ENCODE measurements at places on chromosomes 2 and 18. TPM values are rescaled to one million over a fixed set of nuclear protein-coding genes. Genes with fewer than 3 reads are reported as not detected.

DNA sequence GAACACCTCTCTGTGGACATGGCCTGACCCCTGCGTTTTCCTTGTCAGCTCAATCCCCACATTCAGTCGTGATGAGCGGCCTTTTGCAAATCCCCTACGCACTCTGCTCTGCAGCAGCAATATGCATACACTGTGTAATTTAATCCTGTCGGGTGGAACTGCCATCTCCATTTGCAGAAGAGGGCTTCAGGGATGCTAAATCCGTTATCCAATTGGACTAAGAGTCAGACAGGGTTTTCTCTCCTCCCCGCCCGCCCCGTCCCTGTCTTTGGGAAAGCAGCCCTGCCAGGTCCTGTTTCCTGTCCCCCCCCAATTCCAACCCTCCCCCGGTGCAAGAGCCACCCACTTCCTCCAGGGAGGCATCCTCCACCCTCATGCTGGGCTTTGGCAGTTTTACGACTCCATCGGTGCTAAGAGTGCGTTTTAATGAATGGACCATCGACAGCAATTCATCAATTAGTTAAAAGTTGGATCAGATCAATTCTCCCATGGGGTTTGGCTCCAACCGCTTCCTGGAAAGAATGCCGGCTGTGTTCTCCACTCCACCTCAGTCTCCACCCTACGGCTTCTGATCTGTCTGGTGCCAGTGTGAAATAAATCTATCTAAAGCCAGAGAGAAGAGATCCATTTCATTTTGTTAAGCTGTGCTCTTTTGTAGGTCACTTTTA is 53.5 kb upstream of the ASAP2 start:
- no peak for DNase-seq

DNA sequence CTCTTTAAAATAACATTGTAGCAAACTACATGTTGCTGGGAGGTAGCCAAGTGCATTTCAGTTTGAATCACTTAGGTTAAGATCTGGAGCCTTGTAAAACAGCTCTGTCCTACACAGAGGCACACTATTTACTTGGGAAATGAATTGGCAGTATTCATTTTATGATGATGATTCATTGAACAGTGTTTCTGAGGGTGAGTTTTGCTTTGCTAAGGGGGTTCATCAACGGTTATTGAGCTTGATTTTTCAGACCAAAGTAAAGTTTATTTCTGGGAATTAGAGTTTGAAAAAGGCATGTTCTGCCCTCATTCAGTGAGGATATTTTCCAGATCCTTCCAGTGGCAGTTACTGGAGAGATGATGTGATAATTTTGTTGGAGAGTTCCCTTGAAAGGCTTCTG is 55.6 kb downstream of the CCDC85A start:
- DNase-seq: peak; percentile 47

DNA sequence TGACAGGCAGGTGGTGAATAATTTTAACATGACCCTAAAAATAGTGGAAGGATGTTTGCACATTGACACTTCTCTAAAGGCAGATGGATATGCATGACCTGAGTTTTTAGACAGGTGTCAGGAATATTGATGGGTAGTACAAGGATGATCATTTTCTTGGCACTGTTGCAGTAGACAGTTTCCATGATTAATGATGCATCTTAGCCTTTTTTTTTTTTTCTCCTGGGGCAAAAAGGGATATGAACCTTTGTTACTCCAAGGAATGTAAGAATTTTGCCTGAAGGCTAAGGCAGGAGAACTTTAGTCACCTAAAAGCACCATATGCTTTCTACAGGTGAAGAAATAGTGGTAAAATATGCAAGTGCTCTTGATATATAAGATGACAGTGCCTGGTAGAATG is 136.3 kb upstream of the CAVIN2 start:
- DNase-seq: no peak

DNA sequence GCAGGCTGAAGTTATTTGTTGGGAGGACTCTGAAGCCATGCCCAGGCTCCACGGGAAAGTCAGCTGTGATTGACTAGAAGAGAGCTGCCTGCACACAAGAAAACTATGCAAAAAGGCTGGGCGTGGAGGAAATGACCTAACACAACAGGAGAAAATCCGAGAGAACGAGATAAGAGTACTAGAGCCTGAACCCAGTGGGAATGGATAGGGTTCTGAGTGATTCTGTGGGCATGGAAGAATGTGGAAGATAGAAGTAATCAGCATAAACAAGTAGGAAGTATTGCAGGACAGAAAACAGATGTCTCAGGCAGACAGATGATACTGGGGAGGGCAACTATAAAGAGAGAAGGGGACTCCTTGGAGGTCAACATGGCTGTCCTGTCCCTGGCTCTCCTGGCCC is 12.1 kb upstream of the COPS8 start:
- no peak for DNase-seq

DNA sequence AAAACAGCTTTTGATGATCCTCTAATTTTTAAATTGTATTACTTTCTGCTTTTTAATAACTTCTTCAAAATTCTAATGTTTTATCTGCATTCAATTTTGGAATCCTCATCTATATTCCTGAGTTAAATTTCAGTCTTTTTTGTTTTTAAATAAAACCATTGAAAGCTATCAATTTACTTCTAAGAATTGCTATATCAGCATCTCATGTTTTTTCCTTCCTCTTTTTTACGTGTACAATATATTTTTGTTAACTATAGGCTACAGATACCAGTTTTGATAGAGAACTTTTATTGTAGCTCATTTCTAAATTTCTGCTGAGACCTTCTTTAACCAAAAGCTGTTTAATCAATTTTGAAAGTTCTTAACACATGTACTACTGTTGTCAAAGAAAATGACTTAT is 84.5 kb downstream of the SS18 start:
- DNase-seq: no peak

DNA sequence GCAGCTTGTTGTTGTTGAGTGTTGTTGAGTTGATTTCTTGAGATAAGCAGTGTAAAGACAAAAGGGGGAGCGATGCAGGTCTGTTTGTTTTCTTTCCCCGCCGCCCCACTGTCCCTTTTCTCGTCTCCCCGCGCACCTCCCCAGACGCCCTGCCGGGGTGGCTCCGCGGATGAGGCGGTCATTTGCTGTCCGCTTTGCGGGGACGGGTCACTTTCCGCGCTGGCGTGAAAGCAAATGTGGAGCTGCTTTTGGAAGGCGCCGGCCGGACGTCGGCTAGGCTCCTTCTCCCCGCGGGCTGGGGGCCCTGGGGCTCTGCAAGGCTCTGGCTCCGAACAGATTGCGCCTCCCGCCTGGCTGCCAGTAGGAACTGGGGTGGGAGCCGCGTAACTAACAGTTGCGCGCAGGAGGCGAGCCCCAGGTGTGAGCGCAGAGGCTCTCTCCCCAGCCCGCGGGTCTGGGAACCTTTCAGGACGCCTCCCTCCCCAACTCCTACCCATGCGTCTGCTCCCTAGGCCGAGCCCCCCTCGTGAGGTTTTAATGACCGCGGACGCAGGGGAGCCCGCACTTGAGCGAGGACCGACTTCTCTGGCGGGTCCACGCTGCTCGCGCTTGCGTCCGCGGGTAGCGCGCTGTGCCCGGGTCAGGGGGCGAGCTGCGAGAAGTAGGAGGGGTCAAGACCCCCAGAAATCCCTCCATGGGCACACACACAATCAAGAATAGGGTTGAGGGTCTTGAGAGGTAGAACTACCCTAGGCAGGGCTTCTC is 146.6 kb downstream of the MEIS1 start:
- no peak for DNase-seq

Gene CYRIA
- 1.2 TPM for total RNA-seq

Measured in MCF 10A (cell line).